Stimulated activated CD4-positive, alpha-beta T cell treated with anti-CD3 and anti-CD28 coated beads, Interleukin-15, amount 100 ng/mL, for 24 hours (primary cell): ENCODE measurements at places on chromosomes 1 and 21.
A peak's percentile ranks its signal among the peaks of the same experiment; 100 is the strongest.

DNA sequence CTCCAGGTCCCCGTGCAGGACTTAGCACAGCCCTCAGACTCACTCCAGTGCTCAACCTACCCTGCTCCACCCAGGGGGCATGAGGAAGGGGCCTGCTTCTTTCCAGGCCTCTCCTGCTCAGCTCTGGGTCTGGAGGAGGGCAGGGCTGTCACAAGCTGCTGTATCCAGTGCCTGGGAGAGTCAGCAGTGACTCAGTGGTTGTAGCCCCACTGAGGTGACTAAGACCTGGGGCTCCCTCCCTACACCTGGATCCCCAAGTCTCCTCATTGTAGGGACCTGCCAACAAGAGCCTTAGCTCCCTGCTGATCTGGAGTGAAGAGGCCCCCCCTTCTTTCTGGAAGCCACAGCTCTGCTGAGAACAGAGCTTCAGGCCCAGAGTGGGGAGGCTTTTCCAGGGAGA lies 36.1 kb upstream of the FAM131C start:
- no peak for DNase-seq

- no peak for DNase-seq
These were observed 30.5 kb upstream of the IFI16 start for GRCh38 chr1:158979229-158979628.

DNA sequence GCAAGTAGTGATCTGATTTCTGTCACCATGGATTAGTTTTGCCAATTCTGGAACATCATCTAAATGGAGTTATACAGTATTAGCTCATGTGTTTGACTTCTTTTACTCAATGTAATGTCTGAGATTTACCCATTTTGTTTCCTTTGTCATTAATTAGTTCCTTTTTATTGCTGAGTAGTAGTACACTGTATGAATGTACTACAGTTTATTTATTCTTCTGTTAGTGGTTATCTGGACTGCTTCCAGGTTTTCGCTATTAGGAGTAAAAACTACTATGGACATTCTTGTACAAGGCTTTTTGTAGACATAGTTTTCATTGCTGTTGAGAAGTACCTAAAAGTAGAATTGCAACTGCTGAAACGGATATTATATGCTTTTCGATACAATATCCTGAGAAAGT lies 14.1 kb downstream of the SUCO start:
- no peak for DNase-seq

DNA sequence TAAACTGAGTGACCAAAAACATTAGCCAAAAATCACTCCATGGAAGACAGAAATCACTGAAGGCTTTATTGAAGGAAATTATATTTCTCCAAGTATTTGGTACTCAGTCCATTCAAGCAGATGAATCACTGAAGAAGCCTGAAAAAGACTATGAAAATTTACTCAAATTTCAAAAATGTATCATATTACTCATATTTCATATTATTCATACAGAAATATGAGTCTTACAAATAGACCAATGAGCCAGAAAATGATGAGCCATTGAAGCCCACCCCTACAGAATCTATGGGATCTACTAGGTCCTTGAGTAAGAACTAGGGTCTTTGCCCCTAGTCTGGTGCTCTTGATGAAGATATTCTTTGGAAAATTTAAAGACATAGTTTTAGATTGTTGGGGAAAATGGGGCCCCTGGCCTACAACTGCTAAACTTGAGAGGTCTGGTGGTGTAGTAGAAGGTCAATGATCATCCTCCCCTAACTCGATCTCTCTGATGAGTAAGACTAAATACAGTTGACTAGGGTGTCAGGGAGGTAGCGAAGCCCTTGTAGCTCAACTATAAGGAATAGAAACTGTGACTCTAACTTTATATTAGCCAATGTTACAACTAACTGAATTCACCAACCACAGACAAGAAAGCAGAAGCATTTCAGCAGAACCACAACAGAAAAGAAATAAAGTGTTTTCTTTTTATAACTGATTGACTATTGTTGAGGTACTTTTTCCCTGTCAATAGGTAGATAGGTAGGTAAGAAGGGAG lies 81.0 kb downstream of the NOTCH2 start:
- DNase-seq, result peak; percentile 14

GRCh38 chr1:6097824-6098223 lies 52.1 kb downstream of the KCNAB2 start:
- DNase-seq, result no peak

- DNase-seq, result peak; percentile 6
These were observed 159.9 kb downstream of the ZBTB18 start for GRCh38 chr1:244210884-244211558.

- DNase-seq, result no peak
These were observed 18.7 kb upstream of the CA6 start for GRCh38 chr1:8926707-8927694.

GRCh38 chr1:22635436-22635835 lies 992 bp upstream of the C1QA start:
- no peak for DNase-seq

GRCh38 chr1:221912230-221912629 lies 170.3 kb upstream of the DUSP10 start:
- peak; percentile 34 for DNase-seq

DNA sequence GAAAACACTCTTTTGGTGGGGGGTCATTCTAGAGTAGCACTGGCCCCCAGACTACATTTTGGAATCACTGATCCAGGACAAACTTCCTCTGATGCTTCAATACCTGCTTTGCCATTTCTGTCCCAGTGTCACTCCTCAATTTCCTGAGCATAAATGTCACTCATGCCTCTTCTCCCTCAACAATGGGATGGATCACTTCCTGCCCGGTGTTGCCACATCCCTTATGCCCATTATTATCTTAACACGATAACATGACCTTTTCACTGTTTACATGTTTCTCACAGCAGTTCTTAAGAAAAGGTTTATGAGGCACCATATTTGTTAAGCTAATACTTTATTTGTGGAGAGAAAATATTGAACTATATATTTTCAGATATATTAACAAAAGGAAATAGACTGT lies 3.9 kb upstream of the ITLN1 start:
- no peak for DNase-seq

GRCh38 chr1:60223158-60223557 lies 149.6 kb upstream of the C1orf87 start:
- DNase-seq, result no peak

GRCh38 chr1:193242000-193242399 lies 55.6 kb upstream of the B3GALT2 start:
- no peak for DNase-seq

GRCh38 chr1:19618428-19618827 lies 25.7 kb upstream of the NBL1 start:
- DNase-seq, result no peak

DNA sequence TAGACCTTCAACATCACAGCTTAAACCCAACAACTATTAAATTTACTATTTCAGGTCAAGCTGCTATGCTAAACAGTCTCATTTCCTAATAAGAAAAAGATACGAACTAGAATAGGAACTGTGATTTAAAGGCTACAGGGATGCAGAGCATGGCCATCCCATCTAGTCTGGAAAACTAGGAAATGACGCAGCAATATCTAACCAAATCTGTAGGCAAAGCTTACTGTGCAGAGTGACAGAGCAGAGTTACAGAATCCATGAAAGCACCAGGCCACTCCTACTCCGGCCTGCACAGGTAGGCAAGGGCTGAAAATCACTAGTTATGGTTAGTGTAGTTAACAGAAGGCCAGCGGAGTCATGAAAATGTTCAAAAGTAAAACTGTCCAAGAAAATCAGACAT lies 2.1 kb downstream of the HLCS start:
- no peak for DNase-seq

GRCh38 chr1:159140474-159140873 lies 30.9 kb upstream of the CADM3 start:
- DNase-seq, result no peak

DNA sequence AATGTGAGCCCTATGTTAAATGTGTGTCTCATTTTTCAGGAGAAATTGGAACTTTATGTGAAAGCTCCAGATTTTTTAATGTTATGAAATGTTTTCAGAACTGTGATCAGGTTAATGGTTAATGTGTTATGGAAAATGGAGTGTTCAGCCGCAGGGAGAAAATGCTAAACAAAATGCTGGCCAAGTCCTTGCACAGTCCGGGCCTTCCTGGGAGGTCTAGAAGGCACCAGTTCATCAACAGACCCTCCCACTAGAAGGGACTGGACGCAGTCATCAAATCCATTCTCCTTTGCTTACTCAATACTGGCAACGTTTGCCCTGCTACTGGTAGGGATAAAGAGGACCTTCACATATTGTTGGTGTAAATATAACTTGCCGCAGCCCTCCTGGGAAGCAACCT lies 43.4 kb downstream of the VWA5B1 start:
- DNase-seq, result no peak

DNA sequence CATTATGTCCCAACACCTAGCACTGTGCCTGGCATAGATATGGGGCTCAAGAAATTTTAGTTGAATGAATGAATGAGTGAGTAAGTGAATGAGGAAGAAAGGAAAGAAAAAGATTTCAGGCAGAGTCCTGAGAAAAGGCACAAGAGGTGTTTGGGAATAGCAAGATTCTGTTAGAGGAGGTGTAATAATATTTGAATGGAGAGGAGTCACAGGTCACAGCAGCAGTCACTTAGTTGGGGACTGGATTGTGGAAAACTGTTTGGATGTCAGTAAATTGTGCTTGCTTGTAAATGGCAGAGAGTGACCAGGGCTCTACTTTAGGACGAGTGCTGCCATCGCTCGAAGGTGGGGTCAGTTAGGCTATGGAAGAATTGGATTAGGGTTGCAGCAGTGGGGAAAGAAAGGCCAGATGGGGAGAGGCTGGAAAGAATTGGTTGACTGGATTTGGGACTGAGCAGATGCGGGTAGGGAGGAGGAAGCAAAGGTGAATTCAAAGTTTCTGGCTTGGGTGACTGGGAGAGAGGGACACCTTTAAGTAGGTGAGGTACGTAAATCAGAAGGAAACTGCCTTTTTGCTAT lies 9.3 kb downstream of the CDC14A start:
- no peak for DNase-seq
